ENCODE measurements at places on chromosomes 4 and X.

GRCh38 chr4:6327220-6327917, 57.7 kb downstream of the WFS1 start:
- DNase-seq, result peak; percentile 78

- DNase-seq, result no peak
Observed at GRCh38 chr4:173827707-173828106, 297.7 kb upstream of the HAND2 start.

DNA sequence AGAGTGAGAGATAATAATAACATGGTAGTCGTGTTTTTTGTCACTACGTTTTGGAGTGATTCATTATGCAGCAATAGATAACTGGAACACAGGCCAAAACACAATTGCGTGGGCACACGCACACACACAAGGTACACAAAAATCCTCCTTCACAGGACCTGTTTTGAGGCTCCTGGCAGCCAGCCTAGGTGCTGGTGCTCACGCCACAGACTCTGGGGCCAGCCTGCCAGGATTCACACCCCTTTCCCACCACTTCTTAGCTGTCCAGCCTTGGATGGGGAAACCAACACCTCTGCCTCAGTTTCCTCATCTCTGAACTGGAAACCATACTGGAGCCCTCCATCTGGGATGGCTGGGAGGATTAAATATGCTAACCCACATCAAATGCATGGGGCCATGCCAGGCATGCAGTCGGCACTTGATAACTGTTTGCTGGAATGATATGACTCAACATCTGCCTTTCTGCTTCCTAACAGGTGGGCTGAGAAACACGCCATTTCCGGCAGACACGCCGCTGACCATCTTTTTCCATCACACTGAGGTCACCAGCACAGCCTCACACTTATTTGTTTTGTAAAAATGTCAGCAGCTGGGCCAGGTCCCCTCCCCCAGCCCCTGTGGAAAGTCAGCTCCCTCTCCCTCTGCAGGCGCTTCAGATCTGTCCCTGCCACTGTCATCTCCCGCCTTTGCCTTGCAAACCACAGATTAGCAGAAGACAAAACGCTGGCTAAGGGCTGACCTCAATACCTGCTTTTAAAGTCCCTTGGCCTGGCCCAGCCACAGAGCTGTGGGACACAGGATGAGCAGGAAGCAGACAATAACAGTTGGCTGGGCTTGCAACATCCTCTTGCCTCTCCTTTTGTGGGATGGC, 237.5 kb downstream of the BCOR start:
- DNase-seq, result peak; percentile 66

GRCh38 chrX:47228550-47229270, 4.1 kb upstream of the USP11 start:
- no peak for DNase-seq

DNA sequence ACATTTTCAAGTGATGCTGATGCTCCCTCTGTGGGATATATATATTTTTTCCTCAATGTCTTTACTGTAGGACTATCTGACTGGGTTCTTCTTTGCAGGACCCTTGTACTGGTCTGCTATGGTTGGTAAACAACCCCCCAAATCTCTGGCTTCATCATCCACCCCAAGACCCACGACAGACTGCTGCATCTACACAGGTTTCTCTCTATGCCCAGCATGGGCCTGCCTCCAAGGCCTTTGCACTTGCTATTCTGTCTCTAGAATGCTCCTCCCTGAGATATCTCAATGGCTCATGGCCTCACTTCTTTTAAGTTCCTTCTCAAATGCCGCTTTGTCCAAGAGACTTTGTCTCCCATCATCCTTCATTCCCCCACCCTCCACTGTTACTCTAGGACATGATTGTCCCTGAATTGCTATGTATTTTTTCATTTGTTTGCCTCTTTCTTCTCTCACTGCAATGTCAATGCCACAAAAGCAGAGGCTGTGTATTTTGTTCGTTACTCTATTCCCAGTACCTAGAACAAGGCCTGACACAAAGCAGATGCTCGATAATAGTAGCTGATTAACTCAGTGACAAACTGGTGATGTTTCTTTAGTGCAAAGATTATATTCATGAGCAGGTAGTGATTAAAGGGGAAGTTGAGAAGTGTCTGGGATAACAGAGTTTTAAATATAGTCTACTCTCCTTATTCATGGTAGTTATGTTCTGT, 6.6 kb downstream of the EVC start:
- DNase-seq, result no peak

- no peak for DNase-seq
Observed at GRCh38 chrX:20742106-20742505, 475.4 kb upstream of the RPS6KA3 start.

- DNase-seq, result peak; percentile 62
Observed at GRCh38 chrX:136251041-136251991, at the start of gene MAP7D3. Gene MAP7D3 (minus strand): TSS chrX:136251400. CDS start chrX:136251358, 42 bp downstream.

DNA sequence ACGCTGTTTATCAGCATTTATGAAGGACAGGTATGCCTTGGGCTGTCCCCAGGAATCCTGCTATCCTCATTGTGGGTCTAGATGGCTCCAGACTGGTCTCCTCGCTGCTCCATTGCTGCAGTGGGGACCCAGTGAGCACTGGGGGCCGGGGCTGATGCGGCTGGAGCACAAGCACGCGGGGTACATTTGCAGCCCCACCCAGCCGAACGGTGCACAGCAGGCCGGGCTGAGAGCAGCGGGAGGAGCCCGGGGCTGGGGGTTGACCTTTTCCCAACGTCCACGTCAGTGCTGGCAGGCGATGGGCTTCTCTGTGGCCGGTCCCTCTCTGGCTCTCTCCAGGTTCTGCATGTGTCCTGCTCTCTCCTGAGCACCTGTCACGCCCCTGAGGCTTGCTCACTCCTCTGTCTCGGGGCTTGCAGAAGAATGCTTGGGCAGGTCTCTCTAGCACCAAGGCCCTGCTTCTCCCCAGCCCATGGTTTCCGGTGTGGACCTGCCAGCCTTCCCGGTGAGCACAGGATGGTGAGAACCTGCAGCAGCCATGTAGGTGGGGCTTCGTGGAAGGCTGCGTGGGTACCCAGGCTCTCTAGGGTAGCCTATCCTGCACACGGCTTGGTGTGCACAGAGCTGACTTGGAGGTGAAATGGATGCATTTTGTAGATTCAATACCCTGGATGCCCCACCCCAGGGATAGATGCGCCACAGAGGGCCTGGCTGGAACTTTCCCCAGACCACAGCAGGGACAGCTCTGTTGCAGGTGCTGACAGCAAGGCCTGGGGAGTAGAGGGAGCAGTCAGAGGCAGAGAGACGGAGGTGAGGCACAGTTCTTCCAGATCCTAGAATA, 89.1 kb upstream of the ADRA2C start:
- DNase-seq, result no peak

DNA sequence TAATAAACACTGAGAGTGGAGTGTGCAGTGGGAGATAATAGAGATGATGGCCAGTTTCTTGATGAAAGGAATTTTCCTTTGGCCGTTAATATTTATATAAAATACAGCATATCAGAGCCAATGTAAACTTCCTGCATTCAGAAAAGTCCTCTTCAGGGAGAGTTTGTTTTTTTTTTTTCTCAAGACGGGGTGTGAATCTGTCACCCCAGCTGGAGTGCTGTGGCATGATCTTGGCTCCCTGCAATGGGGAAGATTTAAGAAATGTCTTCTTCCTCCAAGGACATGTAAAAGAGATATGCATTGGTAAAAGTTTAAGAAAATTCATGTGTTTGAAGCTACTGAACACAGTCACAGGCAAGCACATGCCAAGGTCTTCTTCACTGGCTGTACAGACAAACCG, 25.4 kb upstream of the TBC1D9 start:
- DNase-seq, result no peak

- DNase-seq, result no peak
Observed at GRCh38 chrX:40867352-40867751, 132.0 kb upstream of the MED14 start.

DNA sequence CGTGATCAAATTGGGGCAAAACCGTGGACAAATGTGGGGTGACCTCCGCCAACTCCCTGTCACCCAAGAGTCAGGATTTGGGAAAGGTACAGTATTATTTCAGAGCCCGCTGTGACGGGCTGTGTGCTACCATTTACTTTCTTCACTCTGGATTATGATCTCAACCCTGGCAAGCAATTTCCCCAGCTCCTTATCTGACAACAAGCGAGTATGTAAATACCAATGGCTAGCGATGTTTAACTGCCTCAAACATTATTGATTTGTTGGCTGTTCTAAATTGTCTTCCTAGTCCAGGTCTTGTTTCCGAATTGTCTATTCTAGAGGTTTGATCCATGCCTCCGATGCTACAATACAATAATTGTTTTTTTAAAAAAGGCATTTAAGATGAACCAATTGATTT, 17.7 kb upstream of the PITX2 start:
- DNase-seq, result no peak

DNA sequence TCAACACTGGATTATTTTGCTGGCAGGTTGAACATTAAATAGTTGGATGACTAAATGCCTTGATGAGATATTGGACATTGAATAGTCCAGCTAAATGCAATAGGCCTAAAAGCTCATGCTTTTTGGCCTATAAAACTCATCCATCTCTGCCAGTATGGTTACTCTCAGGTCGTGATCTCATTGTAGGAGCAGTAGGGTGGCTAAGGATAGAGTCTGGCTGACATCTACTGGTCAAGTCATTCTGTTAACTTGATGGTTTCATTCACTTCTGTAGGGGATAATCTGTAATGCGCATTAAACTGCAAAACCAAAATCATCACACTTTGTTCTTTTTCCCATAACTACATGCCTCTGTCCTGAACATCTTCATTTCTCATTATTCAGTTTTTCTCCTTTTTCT, 227.0 kb downstream of the DKK2 start:
- DNase-seq, result no peak

GRCh38 chrX:134545510-134545909, 85.5 kb downstream of the HPRT1 start:
- no peak for DNase-seq

GRCh38 chr4:168057412-168057811, 34.9 kb upstream of the ANXA10 start:
- no peak for DNase-seq

DNA sequence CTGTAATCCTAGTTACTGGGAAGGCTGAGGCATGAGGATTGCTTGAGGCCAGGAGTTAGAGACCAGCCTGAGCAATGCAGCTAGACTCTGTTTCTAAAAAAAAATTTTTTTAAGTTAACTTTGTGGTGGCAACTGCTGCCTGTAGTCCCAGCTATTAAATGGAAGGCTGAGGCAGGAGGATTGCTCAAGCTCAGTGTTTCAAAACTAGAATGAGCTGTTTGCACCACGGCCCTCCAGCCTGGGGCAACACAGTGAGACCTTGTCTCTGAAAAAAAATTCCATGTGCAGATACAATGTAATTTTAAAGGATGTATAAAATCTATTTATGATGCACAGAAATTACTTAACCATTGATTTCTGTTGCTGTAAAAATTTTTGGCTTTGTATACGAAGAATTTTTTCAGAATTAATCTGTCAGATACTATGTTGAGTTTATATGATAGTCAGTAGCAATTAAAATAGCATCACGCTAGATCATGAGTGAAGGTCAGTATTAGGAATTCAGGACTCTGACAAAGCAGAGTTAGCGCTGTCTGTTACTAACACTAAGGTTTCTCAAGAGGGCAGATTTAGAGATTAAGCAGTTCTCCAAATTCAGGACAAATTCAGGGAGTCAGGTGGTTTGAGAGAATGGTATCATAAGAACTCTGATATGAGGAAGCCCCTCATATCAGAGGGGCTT, 8.3 kb upstream of the AGA start:
- DNase-seq, result no peak

GRCh38 chrX:64394059-64394873, 986 bp downstream of the MTMR8 start:
- no peak for DNase-seq

DNA sequence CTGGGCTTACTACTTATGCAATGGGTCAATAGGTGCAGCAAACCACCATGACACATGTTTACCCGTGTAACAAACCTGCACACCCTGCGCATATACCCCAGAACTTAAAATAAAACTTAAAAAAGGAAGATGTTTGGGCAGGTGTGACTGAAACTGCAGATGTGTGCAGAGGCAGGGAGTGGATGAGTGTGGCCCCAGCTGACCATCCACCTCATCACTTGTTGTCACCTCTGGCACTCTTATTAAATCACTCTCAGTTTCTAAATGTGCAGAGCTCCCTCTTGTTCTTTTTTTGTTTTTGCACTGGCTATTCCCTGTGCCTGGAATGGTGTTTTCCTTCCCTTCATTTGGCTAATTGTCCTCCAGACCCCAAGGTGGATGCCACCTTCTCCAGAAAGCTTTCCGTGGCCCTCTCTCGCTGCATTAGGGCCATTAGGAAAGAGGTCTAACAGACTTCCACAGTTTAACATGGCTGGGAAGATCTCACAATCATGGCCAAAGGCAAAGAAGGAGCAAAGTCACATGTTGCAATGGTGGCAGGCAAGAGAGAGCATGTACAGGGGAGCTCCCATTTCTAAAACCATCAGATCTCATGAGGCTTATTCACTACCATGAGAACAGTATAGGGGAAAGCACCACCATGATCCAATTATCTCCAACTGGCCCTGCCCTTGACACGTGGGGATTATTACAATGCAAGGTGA, 58.5 kb downstream of the SLC2A9 start:
- DNase-seq, result no peak

GRCh38 chrX:42973321-42973720, 195.4 kb upstream of the PPP1R2C start:
- no peak for DNase-seq

GRCh38 chr4:40564004-40564403, 65.7 kb downstream of the RBM47 start:
- no peak for DNase-seq

DNA sequence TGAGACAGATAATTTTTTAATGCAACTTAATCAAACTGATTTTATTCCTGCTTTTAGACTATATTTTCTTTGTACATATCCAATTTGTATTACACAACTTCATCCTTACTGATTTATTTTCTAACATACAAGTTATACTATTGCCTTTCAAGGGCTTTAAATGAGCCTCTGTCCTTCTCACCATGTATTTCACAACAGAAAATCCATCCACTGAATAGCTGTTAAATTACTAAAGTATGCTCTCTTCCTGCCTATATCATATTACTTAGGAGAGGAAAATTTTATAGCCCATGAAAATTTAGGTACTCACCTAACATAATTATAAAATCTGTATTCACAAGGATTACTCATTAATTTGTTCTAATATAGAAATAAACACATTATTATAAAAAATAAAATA, 528.6 kb downstream of the ANKRD50 start:
- no peak for DNase-seq

- DNase-seq, result no peak
Observed at GRCh38 chr4:15799701-15800100, 21.6 kb downstream of the CD38 start.

DNA sequence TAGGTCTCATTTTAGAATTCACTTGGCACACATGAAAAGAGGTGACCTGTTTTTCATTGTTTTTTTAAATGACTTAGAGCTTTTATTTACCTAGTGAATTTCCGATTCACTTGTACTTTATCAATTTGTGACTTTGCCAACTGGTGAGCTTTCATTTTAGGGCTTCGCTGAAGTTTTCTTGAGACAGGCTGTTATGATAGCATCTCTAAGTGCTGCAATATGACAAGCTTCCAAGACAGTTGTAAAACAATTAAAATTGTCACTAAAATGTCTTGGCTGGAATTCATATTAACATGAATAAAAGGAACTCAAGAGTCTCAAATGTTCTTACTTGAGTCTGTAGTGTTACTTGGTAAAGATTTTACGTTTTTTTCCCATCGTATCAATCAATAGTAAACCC, 831.7 kb upstream of the GRID2 start:
- DNase-seq, result no peak

GRCh38 chr4:102500352-102500695, 835 bp upstream of the NFKB1 start:
- no peak for DNase-seq

- DNase-seq, result no peak
Observed at GRCh38 chrX:132333351-132333750, 114.1 kb upstream of the RAP2C start.
